ENCODE measurements at places on chromosomes 3 and 15. TPM values are rescaled to one million over a fixed set of nuclear protein-coding genes. Genes with fewer than 3 reads are reported as not detected.

DNA sequence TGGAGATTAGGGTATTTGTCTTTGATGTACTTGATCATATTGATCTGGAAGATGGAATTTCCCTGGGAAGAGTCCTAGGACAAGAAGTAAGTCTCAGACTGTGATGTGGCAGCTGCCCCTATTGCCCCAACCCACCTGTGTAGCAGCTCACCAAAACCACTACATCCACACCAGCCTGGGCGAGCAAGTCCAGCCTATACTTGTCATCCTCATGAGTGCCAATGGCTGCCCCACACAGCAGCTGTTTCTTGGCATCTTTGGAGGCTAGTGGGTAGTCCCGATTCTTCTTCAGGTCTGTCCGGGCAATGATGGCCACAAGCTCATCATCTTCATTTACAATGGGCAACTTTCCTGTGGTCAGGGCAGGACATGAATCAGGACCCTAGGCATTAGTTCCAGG lies 2.7 kb downstream of the IMPDH2 start:
- peaks cover 37% of the 10 kb centered on the region for H3K4me1 ChIP-seq
- peaks cover 80% of the 10 kb centered on the region for H3K36me3 ChIP-seq
- DNase-seq: no peak
- H3K27me3 ChIP-seq: no peaks in the 10 kb centered on the region
- H3K4me3 ChIP-seq: no peak overlapping the region

DNA sequence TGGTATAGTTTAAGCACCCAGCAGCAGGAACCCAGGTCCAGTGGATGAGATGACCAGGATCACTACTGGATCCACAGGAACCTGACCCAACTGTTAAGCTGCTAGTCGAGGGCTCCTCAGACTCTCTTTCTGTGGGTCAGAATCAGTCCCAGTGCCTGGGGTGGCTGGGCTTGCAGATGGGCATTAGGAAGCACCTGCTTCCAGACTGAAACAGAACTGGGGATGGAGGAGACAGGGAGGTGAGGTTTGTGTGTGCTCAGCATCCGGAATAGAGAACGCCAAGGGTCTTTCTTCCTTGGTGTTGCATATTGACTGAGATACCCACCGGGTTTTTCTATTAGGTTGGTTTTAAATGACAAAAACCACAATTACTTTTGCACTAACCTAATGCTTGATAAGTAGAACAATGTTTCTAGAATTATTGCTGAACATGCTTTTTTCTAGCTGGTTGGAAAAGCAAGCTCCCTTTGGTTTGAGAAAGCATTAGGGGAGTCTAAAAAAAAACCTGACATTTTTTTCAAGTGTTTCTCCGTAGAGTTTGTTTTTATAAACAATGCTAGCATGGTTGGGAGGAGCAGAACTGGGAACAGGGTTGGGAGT lies 779 bp downstream of the ST3GAL6 start:
- DNase-seq: no peak
- H3K27me3 ChIP-seq: no peaks in the 10 kb centered on the region
- no peaks in the 10 kb centered on the region for H3K4me1 ChIP-seq
- H3K27ac ChIP-seq: no peak overlapping the region

DNA sequence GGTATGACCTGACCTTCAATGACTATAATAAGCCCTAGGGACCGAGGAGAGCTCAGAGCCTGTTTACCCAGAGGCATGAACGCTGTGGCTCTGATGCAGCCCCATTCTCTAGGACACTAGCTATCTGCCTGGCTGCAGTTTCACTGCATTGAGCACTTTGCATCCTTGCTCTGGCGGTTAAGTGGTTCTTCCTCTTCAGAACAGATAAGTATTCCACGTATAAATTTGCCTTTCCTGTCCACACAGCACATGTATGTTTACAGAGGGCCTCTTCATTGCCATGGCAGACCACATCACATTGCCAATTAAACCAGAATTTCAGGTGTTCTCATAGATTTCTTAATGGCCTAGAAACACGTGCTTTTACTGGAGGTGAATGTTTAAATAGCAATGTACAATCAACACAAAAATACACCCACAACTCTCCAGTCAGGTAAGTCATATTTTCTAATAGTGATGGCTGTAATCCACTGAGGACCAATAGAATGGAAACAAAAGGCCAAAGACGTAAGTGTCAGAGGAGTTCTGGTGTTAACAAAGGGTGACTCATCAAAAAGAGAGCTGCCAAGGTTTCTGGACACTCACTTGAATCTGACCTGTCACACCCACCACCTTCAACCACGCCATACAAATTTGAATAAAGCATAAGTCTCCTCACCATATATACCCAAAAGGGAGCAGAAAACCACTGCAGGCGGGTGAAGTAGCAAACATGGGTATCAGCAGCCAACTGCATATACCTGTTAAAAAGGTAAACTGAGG lies 553.4 kb downstream of the OCA2 start:
- H3K4me3 ChIP-seq: no peak overlapping the region
- peak; percentile 24 for DNase-seq
- H3K27ac ChIP-seq: no peak overlapping the region

- no peak overlapping the region for H3K4me3 ChIP-seq
- peaks cover 57% of the 10 kb centered on the region for H3K36me3 ChIP-seq
- DNase-seq: no peak
- no peaks in the 10 kb centered on the region for H3K27me3 ChIP-seq
- no peaks in the 10 kb centered on the region for H3K4me1 ChIP-seq
- no peak overlapping the region for H3K27ac ChIP-seq
These were observed 29.6 kb downstream of the CALML4 start for GRCh38 chr15:68175526-68175925.

DNA sequence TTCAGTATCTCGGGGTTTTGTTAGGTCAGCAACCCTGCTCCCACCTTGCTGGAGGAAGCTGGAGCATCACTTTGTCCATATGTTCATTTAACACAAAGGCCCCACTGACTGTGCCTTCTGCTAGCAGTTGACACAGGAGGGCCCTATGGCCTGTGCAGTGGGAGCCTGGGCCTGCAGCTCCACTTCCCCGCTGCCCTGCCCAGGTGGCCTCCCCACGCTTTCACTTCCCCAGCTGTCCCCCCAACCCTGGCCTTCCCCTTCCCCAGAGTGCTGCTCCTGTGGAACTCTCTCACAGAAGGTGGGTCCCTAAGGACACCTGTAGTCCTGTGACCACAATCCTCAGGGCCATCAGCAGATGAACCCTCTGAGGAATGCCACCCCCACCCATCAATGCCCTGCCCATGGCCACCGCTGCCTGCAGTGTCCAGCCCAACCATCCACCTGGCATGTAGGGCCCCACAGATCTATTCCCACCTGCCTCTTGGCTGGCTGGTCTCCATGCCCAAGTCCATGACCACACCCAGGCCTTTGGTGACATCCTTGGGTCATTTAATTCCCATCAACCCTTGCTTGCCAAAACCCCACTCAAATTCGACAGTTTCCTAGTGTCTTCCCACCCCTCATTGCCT lies 13.5 kb downstream of the TBC1D21 start:
- H3K4me3 ChIP-seq: no peak overlapping the region
- H3K27me3 ChIP-seq: no peaks in the 10 kb centered on the region
- H3K27ac ChIP-seq: no peak overlapping the region
- H3K36me3 ChIP-seq: no peaks in the 10 kb centered on the region
- no peaks in the 10 kb centered on the region for H3K4me1 ChIP-seq

Gene SMAD6
- 6.9 TPM for polyA plus RNA-seq

Gene MAGI1
- polyA plus RNA-seq: 44.2 TPM

DNA sequence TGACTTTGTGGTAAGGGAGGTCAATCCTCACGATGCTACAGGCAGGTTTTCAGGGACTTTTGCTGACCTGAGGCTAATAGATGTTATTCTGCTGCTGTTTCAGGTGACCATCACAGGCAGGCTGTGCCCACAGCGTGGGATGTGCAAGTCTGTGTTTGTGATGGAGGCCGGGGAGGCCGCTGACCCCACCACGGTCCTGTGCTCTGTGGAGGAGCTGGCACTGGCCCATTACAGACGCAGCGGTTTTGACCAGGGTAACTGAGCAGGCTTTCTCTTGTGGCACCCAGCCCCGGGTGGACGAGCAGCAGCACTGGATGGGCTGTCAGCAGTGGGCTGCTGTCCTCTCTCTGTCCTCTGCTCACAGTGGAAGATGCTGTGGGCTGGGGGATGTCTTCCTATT lies 22.0 kb downstream of the FAN1 start:
- no peak overlapping the region for H3K27ac ChIP-seq
- H3K4me3 ChIP-seq: no peak overlapping the region
- no peaks in the 10 kb centered on the region for H3K27me3 ChIP-seq
- H3K4me1 ChIP-seq: no peaks in the 10 kb centered on the region

- no peak overlapping the region for H3K4me3 ChIP-seq
- no peak for DNase-seq
- no peak overlapping the region for H3K27ac ChIP-seq
- no peaks in the 10 kb centered on the region for H3K36me3 ChIP-seq
These were observed 39.8 kb downstream of the CHDH start for GRCh38 chr3:53806182-53807116.

DNA sequence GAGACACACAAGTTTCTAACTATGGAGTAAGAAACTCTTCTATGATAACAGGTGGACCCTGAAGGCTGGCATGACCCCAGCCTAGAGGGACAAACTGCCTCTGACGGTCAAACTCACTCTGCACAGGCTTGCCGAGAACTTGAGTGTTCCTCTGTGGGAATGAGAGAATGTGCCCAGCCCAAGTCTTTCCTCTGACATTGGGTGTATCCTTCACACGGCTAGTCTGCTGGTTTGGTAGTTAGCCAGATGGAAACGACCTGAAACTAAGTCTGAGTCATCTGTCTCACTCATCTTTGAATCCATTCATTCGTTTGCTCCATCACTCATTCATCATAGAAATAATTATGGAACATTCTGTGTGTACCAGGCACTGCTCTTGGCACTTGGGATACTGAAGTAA lies 198.4 kb downstream of the ATP10A start:
- peaks cover 9% of the 10 kb centered on the region for H3K27me3 ChIP-seq
- no peaks in the 10 kb centered on the region for H3K36me3 ChIP-seq
- DNase-seq: no peak
- no peaks in the 10 kb centered on the region for H3K4me1 ChIP-seq

Gene FGF12
- not detected for polyA plus RNA-seq

- H3K27me3 ChIP-seq: no peaks in the 10 kb centered on the region
- H3K4me3 ChIP-seq: no peak overlapping the region
- no peaks in the 10 kb centered on the region for H3K36me3 ChIP-seq
These were observed 38.4 kb upstream of the PHLDB2 start for GRCh38 chr3:111820651-111821050.

GRCh38 chr3:50355829-50356552 lies 3.3 kb downstream of the TMEM115 start:
- peak overlapping the region; percentile 62 for H3K4me3 ChIP-seq
- DNase-seq: no peak
- no peaks in the 10 kb centered on the region for H3K27me3 ChIP-seq
- H3K36me3 ChIP-seq: peaks cover 45% of the 10 kb centered on the region
- no peak overlapping the region for H3K27ac ChIP-seq
- peaks cover 32% of the 10 kb centered on the region for H3K4me1 ChIP-seq

DNA sequence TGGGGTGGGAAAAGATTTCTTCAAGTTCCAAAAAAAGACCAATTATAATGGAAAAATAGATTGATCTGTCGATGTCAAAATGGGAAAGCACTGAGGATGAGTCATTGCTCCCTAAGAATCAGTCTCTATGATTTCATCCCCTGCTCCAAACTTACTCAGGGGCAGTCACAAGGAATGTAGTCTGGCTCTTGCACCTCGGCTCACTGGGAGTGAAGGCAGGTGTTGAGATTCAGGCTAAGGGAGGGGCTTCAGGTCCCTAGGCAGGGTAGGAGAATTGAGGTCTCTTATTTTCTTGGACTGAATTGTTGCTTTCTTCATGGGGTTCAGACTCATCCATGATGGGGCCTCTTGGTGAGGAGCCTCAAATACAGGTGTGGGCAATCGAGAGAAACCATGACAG lies 14.2 kb downstream of the ESYT3 start:
- H3K4me1 ChIP-seq: no peaks in the 10 kb centered on the region
- H3K4me3 ChIP-seq: no peak overlapping the region
- peaks cover 6% of the 10 kb centered on the region for H3K27me3 ChIP-seq
- no peaks in the 10 kb centered on the region for H3K36me3 ChIP-seq

Gene DYNLT2B
- polyA plus RNA-seq: 16.8 TPM

Gene TERC
- polyA plus RNA-seq: not detected

- no peaks in the 10 kb centered on the region for H3K36me3 ChIP-seq
- H3K27me3 ChIP-seq: no peaks in the 10 kb centered on the region
- no peak for DNase-seq
- H3K27ac ChIP-seq: no peak overlapping the region
- no peak overlapping the region for H3K4me3 ChIP-seq
- no peaks in the 10 kb centered on the region for H3K4me1 ChIP-seq
These were observed 331.1 kb downstream of the CHST2 start for GRCh38 chr3:143450632-143451031.

DNA sequence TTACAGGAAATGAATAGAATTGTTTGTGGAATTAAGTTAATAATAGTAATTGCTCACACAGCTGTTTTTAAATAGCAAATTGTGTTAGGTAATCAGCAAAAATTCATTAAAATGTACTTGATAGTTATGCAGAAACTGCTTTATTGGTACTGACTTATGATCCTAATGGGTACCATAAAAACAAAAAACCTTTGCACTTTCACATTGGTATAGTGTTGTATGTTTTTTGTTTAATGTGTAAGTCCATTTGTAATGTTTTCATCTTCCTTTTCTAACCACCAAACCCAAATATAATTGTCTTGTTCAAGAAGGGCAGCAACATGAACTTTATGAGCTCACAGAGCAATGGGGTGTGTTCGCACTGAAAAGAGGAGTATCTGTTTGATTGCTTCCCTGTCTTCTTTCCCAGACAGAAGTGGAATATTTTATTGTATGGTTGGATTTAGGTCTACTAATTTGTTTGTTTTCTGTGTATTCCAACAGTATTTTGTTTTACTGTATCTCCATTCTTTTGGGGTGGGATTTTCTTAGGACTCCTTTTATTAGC lies 135.8 kb downstream of the TCF12 start:
- no peaks in the 10 kb centered on the region for H3K4me1 ChIP-seq
- no peaks in the 10 kb centered on the region for H3K27me3 ChIP-seq
- no peak overlapping the region for H3K4me3 ChIP-seq

Gene KLF15
- polyA plus RNA-seq: 3.2 TPM

Gene GOLGA6L2
- polyA plus RNA-seq: not detected

Measured in K562 (cell line).